Right lung (tissue), 10 donors: ENCODE measurements at places on chromosomes 4 and X. TPM values are rescaled to one million over a fixed set of nuclear protein-coding genes. Genes with fewer than 3 reads are reported as not detected.

Gene FOXP3
- polyA plus RNA-seq, result 0.34 TPM

Gene ITM2A
- 59.6 TPM for polyA plus RNA-seq

Gene BEX1
- polyA plus RNA-seq, result 14.2 TPM

- DNase-seq, result no peak
Observed at GRCh38 chr4:174474457-174475075, 47.7 kb downstream of the HPGD start.

DNA sequence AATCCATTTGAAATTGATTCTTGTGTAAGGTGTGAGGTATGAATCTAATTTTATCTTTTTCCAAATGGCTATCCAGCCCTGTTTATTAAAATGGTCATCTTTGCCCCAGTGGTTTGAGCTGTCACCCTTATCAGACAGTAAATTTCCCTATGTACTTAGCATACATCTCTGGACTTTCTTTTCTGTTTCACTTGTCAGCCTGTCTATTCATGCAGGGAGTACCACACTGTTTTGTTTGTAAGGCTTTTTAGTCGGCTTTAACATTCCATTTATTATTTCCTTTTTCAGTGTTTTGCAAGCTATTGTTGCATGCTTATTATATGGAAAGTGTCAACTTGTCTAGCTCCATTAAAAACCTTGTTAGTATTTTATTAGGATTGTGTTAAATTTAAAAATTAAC lies 155.8 kb downstream of the STAG2 start:
- no peak for DNase-seq

GRCh38 chr4:186228514-186228894 lies 1.2 kb downstream of the KLKB1 start:
- no peak for DNase-seq

- peak; percentile 37 for DNase-seq
Observed at GRCh38 chr4:53313510-53313909, 52.4 kb downstream of the SCFD2 start.

DNA sequence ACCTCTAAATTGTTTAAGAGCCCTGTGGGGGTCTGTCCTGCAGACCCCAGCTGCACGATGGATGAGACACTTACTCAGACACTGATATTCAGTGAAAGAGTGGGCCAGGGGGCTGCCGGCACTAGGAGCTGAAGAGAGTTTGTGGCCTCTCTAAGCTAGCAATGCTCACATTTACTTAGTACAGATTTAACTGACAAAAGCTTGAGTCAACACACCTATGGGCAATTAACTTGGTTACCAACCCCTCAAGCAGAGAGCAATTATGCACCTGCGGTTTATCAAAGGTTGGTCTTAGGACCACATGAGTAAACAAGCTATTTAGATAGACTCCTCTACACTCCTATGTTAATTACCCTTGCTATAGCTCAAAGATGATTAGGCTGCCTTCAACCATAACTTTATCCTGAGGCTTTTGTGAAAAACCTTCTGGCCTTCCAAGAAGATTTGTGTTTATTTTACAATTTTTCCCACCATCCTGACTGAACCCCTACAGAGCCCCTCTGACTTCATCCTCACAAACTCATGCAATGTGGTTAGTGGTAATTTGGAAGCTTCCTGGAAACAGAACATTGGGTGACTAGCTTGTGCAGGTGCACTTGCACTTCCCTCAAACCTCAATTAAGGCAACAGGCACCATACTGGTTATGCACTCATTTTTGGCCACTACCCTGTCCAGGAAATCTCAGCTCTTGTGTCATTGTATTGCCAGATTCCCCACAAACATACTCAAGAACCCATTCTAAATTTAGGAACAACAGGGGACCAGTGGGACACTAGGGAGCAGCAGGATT lies 234.4 kb upstream of the ITM2A start:
- DNase-seq, result no peak

DNA sequence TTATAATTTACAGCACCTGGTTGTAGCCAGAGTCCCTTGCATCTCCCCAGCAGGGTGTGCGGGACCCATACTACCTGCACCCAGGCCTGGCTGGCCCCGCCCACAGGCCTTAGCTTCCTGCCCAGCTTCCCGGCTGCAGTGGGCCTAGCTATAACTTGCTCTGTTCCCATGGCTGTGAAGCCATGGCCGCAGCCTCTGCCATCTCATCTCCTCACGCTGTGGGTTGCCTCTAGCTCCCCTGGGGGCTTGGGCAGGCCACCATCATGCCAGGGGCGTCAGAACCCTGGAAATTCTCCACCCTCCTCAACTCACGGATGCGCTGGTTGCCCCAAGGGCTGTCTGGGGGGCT lies 26.1 kb upstream of the SORBS2 start:
- no peak for DNase-seq

GRCh38 chr4:15544248-15544729 lies 74.6 kb downstream of the CC2D2A start:
- DNase-seq, result no peak

- DNase-seq, result no peak
Observed at GRCh38 chr4:76854858-76855257, 43.1 kb downstream of the SOWAHB start.

- no peak for DNase-seq
Observed at GRCh38 chrX:104567506-104567905, 1.5 kb downstream of the IL1RAPL2 start.

DNA sequence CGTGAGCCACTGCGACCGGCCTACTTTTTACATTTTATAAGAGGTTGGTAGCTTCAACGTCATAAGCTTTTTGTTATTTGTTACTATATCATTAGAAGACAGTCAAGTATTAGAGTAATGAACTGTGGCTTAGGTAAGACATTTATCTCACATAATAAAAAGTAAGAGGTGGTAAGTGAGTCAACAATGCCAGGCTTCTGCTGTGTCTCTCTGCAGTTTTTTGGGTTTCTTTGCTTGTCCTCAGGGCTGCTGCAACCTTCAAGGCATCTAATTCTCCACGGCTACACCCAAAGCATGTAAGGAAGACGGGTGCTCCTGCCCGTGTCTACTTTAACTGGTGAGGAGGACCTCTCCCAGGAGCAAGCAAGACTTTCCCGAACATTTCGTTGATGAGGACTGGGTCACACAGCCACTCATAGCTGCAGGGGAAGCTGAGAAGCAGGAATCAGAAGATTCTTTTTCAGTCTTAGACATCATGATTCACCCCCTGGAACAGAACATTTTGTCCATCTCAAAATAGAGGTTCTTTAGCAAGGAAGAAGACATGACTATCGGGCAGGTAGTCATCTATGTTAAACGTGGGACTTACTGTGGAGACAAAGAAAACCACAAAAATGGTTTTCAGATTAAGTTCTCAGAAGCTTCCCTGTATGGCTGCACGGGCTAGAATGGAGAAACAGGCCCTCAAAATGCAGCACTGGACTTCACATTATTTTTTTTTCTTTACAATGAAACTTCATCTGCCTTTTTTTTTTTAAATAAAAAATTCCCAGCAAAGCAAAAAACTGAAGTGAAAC lies 13.0 kb upstream of the RHOH start:
- DNase-seq, result no peak

DNA sequence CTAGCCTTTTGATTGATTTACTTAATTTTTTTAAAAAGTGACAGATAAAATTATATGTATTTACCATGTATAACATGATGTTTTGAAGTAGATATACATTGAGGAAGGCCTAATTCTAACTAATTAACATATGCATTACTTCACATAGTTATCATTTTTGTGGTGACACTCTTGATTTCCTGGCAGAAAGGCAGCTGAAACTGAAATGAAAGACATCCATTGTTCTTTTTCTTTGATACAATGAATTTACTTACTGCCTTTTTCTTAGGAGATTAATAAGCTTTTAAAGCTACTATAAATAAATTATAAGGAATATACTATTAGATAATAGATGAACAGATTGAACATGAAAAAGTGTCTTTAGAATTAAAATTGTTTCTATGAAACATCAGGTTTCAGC lies 26.7 kb downstream of the ANKRD50 start:
- DNase-seq, result no peak
